ENCODE measurements at places on chromosomes 4 and X.

DNA sequence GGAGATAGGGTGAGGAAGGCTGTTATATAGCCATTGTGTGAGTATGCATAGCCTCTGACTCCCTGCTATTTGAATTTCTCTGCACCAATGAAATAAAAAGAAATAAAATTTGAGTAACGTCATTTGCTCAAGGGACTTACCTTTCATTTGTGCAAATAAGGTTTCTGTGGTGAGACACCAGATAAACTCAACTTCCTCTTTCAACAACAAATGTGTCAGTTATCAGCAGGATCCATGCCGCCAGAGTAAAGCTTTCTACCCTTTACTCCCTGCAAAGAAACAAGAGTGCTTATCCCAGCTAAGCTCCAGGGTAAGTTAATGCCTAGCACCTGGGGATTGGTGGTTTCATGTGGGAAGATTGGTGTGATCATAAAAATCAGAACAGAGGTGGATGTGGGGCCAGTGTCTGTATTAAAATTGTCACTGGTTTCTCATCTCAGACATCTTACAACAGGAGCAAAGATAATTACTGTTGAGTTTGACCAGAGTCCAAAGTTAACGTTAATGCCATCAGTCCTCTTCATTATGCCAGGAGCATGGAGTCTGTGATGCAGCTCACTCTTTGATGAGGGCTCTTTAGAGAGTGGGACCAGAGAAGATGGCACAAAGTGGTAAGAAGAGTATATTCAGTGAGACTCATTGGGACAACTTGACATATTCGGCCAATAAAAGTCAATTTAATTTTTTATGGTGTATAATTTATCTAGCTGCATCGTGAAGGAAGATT, at the start of gene P2RY10:
Gene P2RY10, plus strand, starts transcription at position 206 of the 727 bp plus-strand sequence. CDS start 15,130 bp downstream, outside the sequence.
- no peak for DNase-seq

- DNase-seq, result peak; percentile 23
These were observed 739.3 kb upstream of the FAM241A start for GRCh38 chr4:111405989-111406388.

- DNase-seq, result peak; percentile 52
These were observed 15.0 kb downstream of the AGA start for GRCh38 chr4:177427192-177427591.

DNA sequence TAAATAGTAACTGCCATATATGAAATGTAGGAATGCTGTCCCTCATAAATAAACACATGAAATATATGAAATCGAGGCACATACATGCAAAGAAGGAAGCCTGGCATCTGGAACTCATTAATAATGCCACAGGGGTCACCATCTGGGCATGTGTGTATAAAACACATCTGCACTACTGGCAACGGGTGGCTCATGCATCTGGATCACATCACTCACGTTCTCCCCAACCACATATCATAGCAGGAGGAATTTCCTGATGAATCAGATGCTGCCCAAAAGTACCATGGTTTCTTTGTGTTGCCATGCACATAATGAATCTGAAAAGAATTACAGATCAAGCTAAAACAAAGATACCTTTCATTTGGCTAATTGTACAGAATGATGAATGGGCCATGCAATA, 28.6 kb downstream of the RNF175 start:
- DNase-seq, result peak; percentile 93

GRCh38 chr4:6943012-6943884, 33.6 kb downstream of the TBC1D14 start:
- no peak for DNase-seq

DNA sequence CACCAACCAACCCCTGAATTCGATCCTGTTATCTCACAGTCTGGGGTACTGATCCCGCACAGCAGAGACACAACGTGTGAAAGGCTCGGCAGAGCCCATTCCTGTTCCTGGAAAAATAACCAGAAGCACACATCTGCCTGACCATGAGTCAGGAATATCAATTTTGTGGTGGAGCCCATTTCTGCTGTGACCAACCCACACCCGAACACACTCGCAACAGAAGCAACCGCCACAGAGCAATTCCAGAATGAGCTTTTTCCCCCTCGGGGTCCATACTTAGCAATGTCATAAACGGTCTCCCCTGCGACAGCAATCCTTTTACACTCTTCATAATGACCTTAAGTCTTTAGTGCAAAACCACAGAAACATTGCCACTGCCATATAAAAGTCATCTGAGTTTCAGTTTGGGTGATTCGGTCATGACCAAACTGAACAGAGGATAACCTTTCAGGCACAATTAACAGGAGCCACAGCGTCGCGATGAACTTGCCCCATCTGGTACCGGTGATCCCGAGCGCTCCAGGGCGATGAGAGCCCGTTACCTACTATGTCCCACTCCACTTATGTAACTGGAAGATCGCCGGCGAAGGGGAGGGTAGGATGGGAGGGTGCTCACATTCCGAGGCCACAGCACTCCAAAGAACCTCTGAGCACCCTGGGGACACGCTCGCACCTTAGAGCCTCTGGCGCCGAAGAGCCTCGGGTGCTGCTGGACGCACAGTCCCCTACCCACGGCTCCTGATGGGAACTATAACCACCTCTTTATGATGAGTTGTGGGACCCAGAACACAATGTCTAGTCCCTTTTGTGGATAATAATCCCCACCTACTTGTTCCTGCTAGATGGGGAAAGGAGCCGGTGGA, 1.1 kb downstream of the MECP2 start:
- DNase-seq, result peak; percentile 46

- no peak for DNase-seq
These were observed 1216.5 kb downstream of the RAPGEF2 start for GRCh38 chr4:160319221-160319867.

- DNase-seq, result no peak
These were observed 12.6 kb downstream of the TAF1 start for GRCh38 chrX:71378732-71379131.
